ENCODE measurements at places on chromosomes 5 and 9. TPM values are rescaled to one million over a fixed set of nuclear protein-coding genes. Genes with fewer than 3 reads are reported as not detected.

UBE2QL1 gene
- total RNA-seq: not detected

CEL gene
- total RNA-seq: 4.2 TPM

SPINK5 gene
- not detected for total RNA-seq

IRX4 gene
- not detected for total RNA-seq

PRDM9 gene
- not detected for total RNA-seq

PDCD1LG2 gene
- 1.2 TPM for total RNA-seq

EPB41L4A gene
- total RNA-seq: 0.30 TPM

TTC23L gene
- 0.08 TPM for total RNA-seq

ALDH1A1 gene
- total RNA-seq: not detected

DNA sequence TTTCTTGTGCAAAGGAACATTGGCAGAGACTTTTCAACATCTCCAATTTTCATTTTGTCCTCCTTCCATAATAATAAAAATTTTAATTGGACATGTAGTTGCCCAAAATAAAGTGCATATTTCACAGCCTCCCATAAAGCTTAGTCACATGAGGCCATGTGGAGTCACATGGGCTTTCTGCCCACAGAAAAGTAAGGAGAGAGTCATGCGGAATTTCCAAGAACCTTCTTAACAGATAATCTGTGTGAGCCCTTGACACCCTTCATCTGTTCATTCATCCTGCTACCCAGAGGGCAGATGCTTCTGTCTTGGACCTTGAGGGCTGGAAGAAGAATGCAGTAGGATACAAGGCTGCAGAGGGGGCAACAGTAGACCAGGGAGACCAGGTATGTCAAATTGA, 60.7 kb downstream of the APTX start:
- no peak for ATAC-seq

- no peak for ATAC-seq
Observed at GRCh38 chr5:73088026-73088425, 32.3 kb upstream of the TMEM171 start.

GRCh38 chr9:36337002-36337401, 63.1 kb downstream of the RNF38 start:
- no peak for ATAC-seq

- ATAC-seq: no peak
Observed at GRCh38 chr9:17315341-17315740, 180.5 kb downstream of the CNTLN start.

DNA sequence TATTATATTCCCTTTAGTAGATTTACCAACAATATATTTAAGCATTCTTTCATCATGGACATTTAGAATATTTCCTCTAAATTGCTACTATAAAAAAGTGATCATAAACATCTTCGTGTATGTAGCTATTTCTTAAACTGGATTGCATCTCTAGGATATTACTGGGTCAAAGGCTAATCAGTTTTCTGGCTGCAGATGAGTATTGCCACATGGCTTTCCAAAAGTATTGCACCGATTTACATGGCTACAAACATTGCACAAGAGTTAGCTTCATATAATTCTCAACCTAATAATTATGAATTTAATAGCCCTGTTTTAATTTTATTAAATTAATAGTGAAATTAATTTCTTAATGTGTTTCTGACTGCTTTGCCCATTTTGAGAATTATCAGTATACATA, 183.4 kb downstream of the DMRT2 start:
- no peak for ATAC-seq

- no peak for ATAC-seq
Observed at GRCh38 chr5:120615967-120616645, 152.0 kb downstream of the PRR16 start.

- peak; percentile 82 for ATAC-seq
Observed at GRCh38 chr5:33300209-33300742, 140.5 kb upstream of the TARS1 start.

DNA sequence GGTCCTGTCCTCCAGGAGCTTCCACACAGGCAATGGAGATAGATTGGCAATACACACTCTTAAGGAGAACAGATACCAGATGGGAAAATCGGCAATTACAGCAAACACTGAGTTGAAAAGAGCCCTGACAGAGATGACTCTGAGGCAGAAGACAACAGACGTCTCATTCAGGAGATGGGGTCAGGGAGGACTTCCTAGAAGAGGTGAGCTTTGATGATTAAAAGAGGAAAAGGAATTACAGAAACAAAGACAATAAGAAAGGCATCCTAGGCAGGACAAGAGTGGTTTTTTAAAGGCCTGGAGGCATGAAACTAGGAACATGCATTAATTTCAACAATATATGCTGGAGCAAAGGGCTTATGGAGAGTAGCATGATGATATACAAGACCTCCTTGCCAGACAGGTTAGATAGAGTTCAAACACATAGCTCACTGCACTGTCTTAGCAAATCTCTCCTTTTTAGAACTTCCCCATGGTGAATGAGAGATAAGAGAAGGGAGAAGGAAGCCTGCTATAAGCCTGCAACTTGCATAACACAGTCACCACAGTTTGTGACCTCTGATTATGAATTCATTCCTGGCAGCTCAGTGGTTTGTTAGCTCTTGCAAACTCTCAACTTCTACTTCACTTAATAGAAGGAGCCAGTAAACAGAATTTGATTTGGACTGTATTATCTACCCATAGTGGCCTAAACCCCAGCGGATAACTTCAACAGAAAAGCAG, 48.5 kb downstream of the SIL1 start:
- ATAC-seq: peak; percentile 18

GRCh38 chr9:75027187-75028107, 646 bp downstream of the CARNMT1 start:
- peak; percentile 61 for ATAC-seq

DNA sequence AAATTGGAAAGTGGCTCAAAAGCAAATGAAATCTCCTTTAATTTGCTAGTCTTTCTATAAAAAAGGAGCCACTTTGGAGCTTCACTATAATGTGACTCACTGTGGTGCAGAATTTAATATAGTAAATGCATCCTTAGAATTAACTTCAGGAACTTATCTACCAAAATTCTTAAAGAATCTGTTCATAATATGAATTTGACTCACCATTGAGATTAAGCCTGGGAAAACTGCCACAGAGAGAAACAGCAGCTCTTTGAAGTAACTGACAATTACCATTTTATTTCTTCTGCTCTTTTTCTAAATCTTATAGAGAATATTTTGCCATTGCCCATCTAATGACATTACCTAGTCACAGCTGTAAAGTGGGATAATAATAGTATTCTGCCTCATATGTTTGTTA, 211.9 kb upstream of the CDH6 start:
- ATAC-seq: no peak

- ATAC-seq: no peak
Observed at GRCh38 chr9:122562134-122562760, 9.3 kb downstream of the OR1N2 start.

DNA sequence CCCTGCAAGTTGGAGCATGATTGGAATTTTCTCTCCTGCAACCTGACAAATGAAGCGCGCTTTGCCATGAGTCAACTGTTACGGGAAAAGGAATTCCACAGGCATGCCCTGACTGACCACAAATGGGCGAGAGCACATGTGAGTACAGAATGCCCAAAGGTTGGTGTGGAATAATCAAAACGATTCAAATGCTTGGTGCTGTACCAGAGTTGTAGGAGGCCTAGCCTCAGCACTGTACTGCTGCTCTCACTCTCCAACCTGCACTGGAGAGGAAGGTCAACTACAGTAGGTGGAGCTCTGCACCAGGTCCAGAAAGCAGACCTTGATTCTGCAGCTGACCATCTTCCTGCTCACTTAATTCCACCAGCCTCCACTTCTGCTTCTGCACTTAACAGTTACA, 406.9 kb upstream of the ACTBL2 start:
- no peak for ATAC-seq

GRCh38 chr5:81393430-81393782, 528 bp downstream of the ACOT12 start:
- no peak for ATAC-seq

DNA sequence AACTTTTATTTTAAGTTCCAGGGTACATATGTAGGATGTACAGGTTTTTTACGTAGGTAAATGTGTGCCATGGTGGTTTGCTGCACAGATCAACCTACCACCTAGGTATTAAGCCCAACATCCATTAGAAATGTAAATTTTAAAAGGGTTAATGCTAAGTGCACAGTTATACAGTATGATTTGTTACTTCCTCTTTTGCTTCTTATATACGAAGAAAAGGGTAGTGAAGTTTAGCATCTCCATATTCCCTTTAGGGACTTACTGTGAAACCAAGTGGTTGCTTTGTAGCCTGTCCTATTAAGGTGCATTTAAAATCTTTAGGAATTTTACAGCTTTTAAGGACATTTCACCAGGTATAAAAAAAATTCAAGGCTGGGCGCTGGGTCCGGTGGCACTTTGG, 46.4 kb downstream of the RBM27 start:
- no peak for ATAC-seq

- no peak for ATAC-seq
Observed at GRCh38 chr5:29853711-29854220, 1339.7 kb upstream of the CDH6 start.

- ATAC-seq: no peak
Observed at GRCh38 chr9:93132287-93132927, 1.6 kb downstream of the NINJ1 start.

GRCh38 chr9:131841765-131842318, 102.0 kb upstream of the RAPGEF1 start:
- ATAC-seq: no peak

DNA sequence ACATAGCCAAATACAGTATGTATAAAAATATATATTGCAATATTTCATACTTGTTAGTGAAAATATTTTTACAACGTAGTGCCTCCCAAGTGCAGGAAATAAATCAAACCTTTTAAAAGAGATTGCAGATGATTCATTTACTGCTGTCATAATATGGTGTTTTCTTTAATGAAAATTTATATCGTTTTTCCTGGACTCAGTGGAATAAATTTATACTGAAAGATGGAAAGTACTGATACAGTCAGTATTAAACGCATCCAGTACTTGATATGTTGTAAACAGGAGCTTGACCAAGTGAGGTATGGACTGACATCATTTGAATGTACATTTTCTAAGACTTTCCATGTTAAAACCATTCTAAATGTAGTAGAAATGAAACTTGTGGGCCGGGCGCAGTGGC, 143.4 kb upstream of the ZNF608 start:
- no peak for ATAC-seq

DNA sequence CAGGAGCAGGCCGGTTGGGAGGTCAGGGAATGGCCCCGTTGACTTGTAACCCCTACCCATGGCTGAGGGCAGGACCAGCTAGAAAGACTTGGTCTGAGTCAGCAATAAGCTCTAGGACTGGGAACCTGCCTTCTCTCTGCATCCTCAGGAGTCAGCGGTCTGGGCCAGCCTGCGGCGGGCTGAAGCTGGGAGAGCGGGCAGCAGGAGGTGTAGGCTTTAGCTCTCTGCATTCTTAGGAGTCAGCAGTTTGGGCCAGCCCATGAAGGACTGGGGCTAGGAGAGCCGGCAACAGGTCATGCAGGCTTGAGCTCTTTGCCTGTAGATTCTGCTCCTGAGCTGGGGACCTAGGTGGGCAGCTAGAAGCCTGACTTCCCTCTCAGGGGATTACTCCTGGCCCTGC, 6.4 kb upstream of the SMIM32 start:
- ATAC-seq: no peak

GRCh38 chr5:78288246-78288645, 6.3 kb downstream of the AP3B1 start:
- ATAC-seq: no peak

DNA sequence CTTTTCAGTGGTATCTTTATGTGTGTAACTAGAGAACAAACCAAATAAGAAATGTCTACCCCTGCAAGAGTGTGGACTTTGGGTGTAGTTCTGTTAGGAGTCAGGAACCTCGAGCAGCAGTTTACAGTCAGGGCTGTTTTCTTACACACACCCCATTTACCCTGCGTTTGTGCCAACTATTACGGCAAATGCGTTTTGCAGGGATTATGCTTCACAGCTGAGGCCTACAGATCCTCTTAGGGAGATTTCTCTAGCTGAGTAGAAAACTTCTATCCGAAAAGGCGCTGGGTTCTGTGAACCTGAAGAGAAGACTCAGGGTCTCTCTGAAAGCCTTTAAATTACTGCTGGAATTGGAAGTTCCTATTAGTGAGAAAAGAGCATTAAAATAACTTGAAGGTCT, 51.4 kb downstream of the ACER2 start:
- ATAC-seq: no peak

- ATAC-seq: no peak
Observed at GRCh38 chr9:121055642-121056143, 5.6 kb upstream of the C5 start.

DNA sequence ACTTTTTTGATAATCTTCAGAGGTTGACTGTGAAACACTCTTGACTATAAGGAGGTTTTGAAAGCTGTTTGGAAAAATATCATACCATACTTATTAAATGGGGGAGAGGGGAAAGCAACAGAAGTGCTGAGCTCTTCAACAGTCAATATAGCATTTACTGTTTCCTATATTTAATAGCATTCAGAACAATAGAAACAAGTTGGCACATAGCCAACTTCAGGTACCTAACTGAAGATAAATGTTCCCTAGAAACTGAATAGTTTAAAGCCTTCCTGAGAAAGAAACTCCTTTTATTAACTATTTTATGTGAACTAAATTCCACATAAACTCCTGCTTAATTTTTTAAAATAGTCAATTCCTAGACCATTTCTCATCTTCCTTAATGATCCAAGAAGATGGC, 26.3 kb downstream of the SLC31A1 start:
- ATAC-seq: no peak

DNA sequence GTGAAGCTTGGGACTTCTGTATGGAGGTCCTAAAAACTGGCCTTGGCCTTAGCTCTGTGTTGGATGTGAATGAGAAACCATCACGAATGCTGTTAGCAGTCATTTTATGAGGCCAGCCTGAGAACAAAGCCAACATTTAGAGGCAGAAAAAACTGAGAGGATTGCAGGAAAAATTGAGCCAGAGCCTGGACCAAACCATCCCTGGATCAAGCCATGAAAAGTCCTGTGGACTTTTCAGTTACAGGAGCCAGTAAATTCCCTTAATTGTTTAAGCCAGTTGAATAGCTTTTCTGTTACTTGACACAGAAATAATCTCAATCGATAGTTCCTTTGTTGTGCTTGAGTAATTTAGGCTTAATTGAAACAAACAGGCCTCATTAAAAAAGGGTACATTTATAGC, 42.6 kb upstream of the SPATA31D4 start:
- no peak for ATAC-seq

- no peak for ATAC-seq
Observed at GRCh38 chr9:22469928-22470544, 23.4 kb downstream of the DMRTA1 start.

GRCh38 chr5:4625206-4625896, 514.8 kb upstream of the ADAMTS16 start:
- no peak for ATAC-seq

Data from activated T-helper 17 cell treated with anti-CD3 and anti-CD28 coated beads, Interleukin-2, amount 50 U/mL, for 72 hours (primary cell).